ENCODE measurements at places on chromosomes 2 and 18.

GRCh38 chr2:145460112-145460511 lies 940.2 kb upstream of the ZEB2 start:
- DNase-seq, result no peak

DNA sequence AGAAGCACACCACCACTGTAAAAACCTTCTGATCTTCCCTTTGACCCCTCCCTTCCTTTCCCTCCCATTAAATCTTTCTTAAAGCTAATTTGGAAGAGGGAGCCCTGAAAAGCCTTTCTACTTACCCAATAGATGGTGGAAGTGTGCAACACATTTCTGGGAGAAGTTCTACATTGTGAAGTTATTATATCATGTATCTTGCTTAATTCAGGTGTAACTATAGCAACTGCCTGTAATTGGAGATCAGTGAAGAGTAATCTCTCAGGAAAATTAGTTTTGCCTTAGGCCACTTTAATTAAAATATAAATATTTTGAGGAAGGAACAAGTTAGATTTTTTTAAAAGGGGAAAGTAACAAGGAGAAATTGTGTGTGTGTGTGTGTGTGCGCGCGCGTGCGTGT lies 266.0 kb downstream of the SH3BP4 start:
- DNase-seq, result no peak

DNA sequence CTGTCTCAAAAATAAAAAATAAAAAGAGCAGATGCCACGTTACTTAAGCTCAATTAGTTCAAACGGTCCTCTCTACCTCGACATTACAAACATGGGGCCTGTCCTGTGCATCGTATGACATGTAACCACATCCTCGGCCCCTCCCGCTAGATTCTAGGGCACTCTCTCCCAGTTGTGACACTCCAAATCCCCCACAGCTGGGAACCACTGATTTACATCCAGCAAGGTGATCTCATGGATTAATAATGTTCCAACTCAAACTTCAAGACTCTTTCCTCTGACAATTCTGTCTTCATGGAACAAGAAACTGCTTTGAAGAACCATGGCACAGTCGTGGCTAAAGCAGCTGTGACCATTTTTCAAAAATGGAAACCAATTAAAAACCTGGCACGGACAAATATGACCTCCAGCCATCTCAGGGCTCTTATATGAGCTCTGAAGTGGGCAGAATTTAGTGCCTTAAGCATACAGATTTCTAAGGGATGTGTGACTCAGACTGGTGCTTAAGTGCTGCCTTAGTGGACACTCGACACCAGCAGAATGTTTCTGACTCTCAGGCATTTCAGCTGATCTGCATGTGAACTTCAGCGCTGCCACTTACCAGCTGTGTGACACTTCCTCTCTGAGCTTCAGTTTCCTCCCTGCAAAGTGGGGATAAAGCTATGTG lies 31.7 kb upstream of the ASAP2 start:
- no peak for DNase-seq

GRCh38 chr2:206031162-206031784 lies 54.7 kb downstream of the INO80D start:
- no peak for DNase-seq

DNA sequence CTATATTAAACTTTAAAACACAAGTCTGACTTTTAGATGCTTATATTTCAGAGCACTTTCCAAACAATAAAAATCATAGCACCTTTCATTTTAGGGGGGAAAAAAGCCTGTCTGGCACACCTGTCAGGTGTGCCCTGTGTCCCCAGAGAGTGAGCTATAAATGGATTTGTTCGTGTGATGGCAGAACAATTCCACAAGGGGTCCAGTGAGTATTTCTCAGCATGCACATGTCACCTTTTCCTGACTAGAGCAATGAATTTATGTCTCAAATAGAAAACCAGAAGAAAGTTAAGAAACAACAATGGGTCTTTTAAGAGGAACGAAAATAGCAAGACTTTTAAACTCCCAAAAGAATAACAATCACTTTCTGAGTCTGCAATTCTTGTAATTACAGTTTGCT lies 55.9 kb downstream of the ACVR1C start:
- no peak for DNase-seq

DNA sequence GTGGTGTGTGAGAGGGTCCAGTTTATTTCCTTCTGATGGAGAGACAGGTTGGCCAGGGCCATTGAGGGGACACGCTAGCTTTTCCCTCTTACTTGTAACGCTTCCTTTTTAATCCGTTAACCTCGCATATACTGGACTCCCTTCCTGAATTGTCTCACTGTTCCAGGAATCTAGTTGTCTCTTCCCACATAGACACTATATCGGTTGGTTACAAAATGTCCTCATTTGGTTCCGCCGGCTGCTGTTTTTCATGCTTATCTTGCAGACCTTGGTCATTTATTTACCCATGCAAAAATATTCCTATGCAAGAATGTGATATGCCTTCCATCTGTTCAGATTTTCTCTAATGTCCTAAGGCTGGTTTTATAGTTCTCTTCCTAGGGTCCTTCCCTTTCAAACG lies 35.0 kb downstream of the NEURL3 start:
- no peak for DNase-seq

DNA sequence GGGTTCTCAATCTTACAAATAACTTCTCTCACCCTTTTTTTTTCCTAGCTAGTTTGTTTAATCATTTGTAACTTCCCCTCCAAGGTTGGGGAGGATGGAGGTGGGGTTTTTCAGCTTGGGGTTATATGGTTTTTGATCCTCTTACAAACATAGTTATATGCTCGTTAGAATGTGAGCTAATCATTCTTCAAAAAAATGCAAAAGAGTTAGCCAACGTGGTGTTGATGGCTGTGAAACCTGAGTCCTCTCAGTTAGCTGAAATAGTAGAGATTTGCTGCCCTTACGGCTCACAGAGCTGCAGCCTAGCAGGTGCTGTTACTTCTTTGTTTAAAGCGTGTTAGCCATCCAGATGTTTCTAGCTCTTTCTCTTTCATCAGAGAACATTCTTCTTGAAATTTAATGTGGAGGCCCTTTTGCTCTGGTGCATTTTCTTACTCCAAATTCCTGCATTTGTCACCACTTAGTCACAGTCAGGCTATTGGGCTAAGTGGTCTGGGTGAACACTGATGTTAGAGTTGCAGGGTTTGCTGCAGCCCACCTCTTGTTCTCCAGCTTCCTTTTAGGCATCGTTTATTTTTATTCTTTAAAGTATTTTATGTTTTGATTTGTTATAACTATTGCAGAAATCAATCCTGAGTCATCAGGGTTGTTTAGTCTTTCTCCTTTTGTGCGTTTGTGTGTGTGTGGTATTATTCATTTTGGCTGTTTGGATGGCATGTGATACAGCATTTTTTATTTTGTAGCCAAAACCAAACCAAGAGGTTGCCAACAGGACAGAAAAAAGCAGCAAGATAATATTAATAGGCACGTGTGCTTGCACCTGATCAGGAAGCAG lies 41.1 kb downstream of the LIMS1 start:
- DNase-seq, result no peak

DNA sequence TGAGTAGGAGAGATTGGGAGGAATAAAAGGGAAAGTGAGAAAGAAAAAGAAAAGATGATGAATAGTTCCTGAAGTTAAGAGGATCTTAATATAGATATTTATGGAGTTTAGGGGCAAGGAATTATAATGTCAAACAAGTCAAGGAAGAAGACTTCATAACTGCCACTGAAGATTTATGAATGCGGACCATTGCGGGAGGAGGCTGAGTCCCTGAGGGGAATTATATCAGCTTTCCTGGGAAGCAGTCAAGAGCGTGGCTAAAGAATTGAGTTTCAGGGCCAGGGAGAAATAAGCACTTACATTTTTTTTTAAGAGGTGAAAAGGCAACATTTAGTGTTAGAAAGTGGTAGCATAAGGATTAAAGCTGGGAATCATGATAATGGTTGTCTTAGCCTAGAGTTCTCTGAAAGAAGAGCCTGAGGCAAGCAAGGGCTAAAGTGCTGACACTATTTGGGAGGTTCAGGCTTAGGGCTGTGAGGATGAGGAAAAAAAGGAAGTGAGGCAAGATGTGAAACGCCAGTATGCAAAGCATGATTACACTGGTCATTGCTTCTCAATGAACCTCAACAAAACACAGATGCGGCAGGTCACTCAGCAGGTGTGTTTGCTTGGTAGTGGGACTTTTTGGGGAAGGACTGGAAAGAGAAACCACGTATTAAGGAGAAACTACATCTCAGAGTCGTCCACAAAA lies 217.1 kb downstream of the SLC4A3 start:
- DNase-seq, result no peak

GRCh38 chr18:11850821-11851145 lies 430 bp upstream of the CHMP1B start:
- DNase-seq, result no peak

DNA sequence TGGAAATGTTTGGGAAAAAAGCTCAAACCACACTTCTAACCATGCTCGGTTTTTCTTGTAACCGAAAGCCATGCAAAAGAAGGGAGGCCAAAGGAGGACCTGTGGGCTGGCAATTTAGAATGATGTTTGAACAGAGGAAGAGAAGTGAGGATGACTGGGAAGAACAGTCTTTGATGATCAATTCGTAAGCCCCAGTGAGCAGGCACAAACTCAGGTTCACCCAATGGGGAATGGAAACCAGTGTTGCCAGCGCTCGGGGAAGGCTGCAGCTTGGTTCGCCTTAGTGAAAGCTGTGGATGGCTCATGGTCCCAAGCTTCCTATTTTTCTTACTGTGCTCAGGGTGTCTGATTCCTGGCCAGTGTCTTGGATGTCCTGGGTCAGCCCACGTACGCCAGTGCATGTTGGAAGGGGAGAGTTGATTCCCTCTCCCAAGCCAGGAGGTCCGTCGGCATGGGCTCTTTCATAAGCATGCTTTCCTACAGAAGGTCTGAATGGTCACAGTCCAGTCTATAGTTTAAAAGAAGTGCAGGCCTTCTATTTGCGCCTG lies 79.2 kb downstream of the VAPA start:
- no peak for DNase-seq

DNA sequence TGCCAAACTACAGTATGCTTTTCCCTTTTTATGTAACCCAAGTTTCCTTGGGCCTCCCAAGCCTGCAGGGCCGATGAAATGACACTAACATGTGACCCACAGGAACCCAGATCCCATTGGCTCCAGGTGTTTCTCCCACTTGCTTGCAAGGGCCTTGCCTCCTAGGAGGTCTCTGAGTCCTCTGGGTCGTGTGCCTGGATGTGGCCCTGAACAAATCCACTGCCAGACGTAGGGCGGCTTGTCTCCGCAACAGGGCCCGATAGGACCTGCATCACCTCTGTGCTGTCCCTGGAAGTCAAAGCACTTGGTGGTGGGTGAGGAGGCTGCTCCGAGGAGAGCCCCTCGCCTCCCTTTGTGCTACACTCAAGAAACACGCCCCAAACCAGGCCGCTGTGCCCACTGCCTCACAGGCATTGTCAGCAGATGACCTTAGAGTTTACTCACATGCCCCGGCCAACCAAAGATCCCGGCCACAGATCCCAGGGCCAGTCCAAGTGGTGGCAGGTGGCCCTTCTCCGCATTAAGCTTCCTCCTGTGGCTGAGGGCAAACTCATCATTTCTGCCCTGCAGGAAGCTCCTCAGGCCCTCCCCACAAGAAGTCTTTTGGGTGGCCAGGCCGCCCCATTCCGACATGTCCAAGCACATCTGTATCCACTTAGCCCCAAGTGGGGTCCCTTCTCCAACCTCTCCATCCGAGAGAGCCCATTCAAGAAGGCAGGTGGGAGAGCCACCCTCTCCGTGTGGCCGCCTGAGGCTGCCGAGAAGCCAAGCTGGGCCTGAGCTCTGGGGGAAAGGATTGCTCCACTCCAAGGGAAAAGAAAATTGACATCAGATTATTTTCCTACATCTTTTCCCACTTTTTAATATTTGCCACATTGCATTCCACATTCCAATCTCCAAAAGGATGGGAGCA lies 76.7 kb downstream of the GFPT1 start:
- no peak for DNase-seq

GRCh38 chr2:199606193-199606780 lies 148.5 kb upstream of the SATB2 start:
- DNase-seq, result no peak

GRCh38 chr2:176685908-176686307 lies 416.7 kb downstream of the MTX2 start:
- no peak for DNase-seq

GRCh38 chr2:119063177-119063576 lies 95.4 kb downstream of the C1QL2 start:
- DNase-seq, result no peak

- DNase-seq, result no peak
Observed at GRCh38 chr2:67727623-67728022, 330.5 kb downstream of the ETAA1 start.

- DNase-seq, result no peak
Observed at GRCh38 chr2:213021971-213022899, 129.2 kb downstream of the IKZF2 start.

- no peak for DNase-seq
Observed at GRCh38 chr2:176081837-176082524, 1.8 kb downstream of the EVX2 start.

DNA sequence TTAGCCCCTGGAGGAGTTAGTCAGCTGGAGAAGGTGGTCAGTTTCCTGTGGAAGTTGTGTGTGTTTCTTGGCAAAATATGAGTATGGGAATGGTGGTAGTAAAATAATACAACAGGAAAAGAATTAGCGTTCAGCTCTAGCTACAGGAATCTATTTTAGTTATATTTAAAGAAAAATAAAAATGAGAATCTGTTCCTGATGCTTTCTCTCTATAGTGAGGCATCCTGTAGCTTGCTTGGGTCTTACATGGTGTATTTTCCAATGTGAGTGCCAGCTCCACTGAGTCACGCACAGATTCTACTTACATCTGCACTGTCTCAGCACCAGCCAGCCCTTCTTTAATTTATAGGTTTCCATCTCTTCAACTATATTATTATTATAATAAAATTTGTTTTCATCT lies 132.2 kb downstream of the BIRC6 start:
- no peak for DNase-seq

DNA sequence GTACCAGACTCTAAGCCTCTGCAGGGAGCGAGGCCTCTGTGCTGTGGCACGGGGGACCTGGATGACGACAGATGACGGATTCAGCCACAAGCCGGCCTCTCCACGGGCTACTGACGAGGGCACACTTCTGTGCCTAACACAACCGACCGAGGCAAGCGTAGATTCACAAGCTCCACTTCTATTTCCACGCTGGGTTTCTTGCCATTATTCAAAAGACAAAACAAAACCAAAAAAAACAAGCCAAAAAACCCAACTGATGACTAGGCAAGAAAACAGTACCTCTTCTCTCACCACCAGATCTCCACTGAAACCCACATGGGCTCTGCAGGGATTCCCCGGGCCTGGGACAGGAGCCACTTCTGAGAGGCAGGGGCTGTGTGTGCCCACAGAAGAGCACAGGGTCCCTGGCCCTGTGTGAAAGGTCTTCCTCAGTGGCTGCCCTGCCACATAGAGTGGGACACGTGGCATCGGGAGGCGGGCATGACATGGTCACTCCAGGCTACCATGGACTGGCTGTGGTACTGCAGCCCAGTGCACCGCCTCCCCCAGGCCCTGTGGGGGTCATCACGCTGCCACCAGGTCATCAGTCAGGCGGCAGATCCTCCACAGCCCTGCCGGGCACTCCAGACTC lies 254.7 kb downstream of the HDAC4 start:
- no peak for DNase-seq

Measured in cardiac septum (tissue), 1 donor.